Ascending aorta (tissue), 2 donors: ENCODE measurements at places on chromosomes 1 and 21. TPM values are rescaled to one million over a fixed set of nuclear protein-coding genes. Genes with fewer than 3 reads are reported as not detected.
A peak's percentile ranks its signal among the peaks of the same experiment; 100 is the strongest.

DNA sequence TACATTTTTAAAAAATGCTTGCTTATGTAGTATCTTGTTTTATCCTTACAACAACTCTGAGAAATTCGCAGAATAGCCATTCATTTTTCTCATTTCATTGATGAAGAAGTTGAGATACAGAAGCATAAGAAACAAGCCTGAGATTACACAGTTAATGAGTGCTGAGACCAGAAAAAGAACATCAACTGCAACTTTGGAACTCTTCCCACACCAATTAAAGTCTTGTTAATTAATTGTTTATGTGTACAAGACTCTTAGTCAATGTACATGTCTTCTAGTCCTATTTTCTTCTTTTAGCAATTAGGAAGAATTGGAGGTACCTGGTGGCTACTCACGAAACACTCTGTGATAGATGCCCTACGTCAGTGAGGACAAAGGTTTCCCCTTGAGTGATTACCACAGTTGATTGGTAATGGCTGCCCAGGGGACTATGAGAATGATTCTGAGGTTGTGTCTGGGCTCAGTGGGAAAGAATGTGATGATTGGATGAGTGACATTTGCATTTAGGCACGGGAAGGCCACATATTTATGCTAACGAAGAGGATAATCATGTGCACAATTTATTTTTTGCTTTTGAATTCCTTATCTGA, 187.4 kb upstream of the KCNK2 start:
- H3K27ac ChIP-seq = no peak overlapping the region
- no peaks in the 10 kb centered on the region for H3K27me3 ChIP-seq
- H3K36me3 ChIP-seq = no peaks in the 10 kb centered on the region
- no peaks in the 10 kb centered on the region for H3K4me1 ChIP-seq
- no peak for DNase-seq
- H3K4me3 ChIP-seq = no peak overlapping the region

DNA sequence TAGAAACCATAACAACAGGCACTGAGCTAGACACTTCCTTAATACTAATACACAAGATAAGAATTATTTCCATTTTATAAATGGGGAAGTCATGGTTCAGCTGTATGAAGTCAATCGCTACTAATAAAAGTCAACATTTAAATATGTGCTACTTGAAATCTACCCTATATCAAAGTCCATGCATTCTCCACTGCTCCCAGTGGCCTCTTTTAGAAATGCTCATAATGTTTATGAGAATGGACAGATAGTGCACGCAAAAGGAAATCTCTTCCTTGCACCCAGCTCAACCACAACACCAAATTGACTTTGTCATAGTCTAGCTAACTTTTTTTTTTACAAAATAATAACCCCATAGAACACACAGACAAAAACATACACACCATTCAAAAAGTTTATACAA, 281.7 kb upstream of the CXADR start:
- H3K36me3 ChIP-seq = no peaks in the 10 kb centered on the region
- H3K4me3 ChIP-seq = no peak overlapping the region
- H3K27ac ChIP-seq = no peak overlapping the region
- no peak for DNase-seq

DNA sequence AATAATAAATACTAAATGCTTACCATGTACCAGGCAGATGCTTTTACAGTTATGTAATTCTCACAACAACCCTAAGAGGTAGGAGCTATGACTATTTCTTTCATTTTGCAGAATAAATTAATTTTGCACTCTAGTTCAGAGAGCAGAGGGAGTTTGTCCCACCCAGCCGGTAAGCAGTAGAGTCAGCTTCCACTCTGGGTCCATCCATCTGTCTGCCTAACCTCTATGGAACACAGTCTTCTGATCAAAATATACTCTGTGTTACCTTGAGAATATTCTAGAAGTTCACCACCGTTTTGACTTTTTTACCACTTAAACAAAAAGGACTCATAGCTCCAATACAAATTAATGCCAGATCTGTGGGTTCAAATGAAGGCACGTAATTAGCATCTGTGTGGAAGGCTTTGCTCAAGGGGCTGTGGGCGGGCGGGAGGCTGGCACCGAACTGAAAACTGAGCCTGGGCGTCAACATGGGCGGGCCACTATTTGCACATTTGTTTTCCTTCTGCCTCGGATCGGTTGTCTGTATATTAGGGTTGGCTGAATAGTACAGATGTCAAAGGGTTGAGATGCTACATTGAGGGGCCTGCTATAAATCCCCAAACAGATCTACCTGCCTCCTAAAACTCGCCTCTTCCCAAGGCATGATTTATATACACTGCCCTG, 33.1 kb upstream of the LMO4 start:
- no peaks in the 10 kb centered on the region for H3K36me3 ChIP-seq
- H3K4me3 ChIP-seq = no peak overlapping the region
- no peak overlapping the region for H3K27ac ChIP-seq
- no peak for DNase-seq

- H3K27me3 ChIP-seq = no peaks in the 10 kb centered on the region
- H3K27ac ChIP-seq = no peak overlapping the region
- no peak for DNase-seq
- no peak overlapping the region for H3K4me3 ChIP-seq
- no peaks in the 10 kb centered on the region for H3K4me1 ChIP-seq
- no peaks in the 10 kb centered on the region for H3K36me3 ChIP-seq
Observed at GRCh38 chr21:17988102-17988437, 168.9 kb upstream of the C21orf91 start.

DNA sequence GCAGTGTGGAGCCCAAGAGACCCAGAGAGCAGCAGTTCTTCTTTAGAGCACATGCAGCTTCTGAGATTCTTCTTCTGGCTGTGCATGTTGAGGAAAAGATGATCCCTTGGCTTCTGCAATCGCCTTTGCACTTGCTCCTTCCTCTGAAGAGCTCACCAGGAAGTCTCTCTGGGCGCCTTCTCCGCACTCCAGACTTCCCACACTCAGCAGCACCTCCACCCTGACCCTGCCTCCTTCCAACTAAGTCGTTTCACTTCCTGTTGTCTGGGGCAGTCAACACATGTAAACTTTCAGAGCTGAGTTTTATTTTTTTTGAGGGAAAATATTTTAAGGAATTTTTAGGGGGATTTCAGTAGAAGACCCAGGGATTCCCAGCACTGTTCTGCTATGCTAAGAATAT, 73.4 kb upstream of the F3 start:
- H3K36me3 ChIP-seq = no peaks in the 10 kb centered on the region
- no peak overlapping the region for H3K4me3 ChIP-seq
- no peak overlapping the region for H3K27ac ChIP-seq
- H3K27me3 ChIP-seq = no peaks in the 10 kb centered on the region

GRCh38 chr1:68767941-68768340, 271.1 kb upstream of the DEPDC1 start:
- H3K36me3 ChIP-seq = no peaks in the 10 kb centered on the region
- DNase-seq = no peak
- no peaks in the 10 kb centered on the region for H3K4me1 ChIP-seq
- no peaks in the 10 kb centered on the region for H3K27me3 ChIP-seq
- no peak overlapping the region for H3K27ac ChIP-seq

DNA sequence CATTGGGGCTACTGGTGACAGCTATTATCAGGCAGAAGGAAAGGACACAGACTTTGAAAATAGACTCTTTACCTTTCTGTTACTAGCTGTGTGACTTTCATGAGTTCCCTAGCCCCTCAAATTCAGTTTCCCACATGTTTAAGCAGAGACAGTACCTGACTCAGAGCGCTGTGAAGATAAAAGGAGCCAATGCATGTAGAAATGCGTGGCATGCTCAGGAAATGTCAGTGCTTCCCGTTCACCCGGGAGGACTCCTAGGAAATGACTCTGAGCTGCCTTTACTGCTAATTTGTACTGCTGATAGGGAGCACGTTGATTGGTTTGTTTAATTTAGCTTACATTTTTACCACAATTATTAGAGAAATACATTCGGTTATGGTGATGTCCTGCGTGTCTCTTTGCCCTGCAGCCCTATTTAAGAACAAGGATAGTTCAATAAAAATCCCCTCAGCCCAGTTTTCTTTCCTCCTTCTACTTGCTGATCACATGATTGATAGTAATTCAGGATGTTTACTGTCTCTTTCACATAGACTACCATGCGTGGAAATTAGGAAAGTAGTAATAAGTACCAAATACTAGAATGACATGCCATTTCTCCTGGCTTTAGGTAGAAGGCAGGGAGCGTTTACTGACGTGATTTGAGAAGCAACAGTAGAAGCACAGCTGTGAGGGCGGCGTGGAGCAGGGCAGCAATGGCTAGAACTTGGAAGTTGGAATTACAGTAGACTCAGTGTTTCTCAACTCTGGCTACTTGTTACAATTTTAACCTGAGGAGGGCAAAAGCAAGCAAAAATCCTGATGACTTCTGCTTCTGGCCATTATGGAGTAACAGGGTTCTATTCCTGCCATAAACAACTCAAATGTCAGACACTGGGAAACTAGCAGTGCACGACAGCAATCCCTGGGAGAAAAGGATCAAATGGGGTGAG, 15.9 kb downstream of the PDIK1L start:
- H3K4me1 ChIP-seq = no peaks in the 10 kb centered on the region
- no peak overlapping the region for H3K27ac ChIP-seq
- no peak overlapping the region for H3K4me3 ChIP-seq
- no peaks in the 10 kb centered on the region for H3K36me3 ChIP-seq
- no peaks in the 10 kb centered on the region for H3K27me3 ChIP-seq
- no peak for DNase-seq

DNA sequence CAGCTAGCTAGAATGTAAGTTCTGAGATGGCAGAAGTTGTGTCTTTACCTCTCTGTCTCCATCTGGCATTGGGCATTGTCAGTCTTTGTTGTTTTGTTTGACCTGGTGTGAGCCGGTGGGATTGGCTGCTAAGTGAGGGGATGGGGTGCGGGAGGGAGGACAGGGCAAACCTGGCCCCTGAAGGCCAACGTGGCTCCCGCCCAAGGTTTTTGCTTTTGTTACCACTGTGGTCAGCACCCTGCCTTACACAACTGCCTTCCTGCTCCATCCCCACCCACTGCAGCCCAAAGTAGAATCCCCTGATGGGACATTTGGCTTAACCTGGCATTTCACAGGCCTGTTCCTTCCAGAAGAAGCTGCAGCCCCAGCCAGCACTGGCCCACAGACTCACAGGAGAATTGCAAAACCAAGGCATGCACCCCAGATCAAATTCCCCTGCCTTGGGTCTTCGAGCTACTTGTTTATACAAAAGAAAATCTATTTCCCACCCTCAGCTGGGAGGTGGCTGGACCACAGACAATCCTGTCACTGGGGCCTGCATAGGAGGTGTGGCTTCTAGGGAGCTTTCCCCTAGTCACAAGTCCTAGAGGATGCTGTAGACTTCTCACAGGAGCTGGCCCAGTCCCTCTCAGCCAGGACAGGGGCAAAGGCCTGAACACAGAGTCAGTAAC, 147.5 kb downstream of the TRABD2B start:
- DNase-seq = no peak
- no peak overlapping the region for H3K4me3 ChIP-seq
- H3K27me3 ChIP-seq = no peaks in the 10 kb centered on the region
- H3K36me3 ChIP-seq = no peaks in the 10 kb centered on the region

- no peak for DNase-seq
- H3K36me3 ChIP-seq = no peaks in the 10 kb centered on the region
- no peak overlapping the region for H3K4me3 ChIP-seq
- no peak overlapping the region for H3K27ac ChIP-seq
- peaks cover 11% of the 10 kb centered on the region for H3K4me1 ChIP-seq
- no peaks in the 10 kb centered on the region for H3K27me3 ChIP-seq
Observed at GRCh38 chr1:112504661-112505399, 3.9 kb upstream of the WNT2B start.

DNA sequence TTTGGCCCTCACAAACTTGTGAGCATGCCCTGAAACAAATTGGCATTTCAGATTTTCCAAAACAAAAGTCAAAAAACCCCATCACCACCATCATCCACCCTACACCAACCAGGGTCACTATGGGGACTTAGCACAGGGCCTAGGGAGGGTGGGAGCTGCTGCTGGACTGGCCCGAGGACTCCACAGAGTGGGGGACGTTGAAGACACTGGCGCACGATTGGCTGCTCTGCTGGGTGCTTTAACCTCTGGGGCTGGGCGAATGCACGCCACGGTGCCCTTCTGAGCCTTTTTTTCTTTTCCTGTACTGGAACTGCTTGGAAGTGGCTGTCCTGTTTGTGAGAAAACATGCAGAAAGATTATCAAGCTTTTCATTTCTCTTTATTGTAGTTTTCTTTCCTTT, 92.8 kb downstream of the CD247 start:
- no peak overlapping the region for H3K4me3 ChIP-seq
- no peak overlapping the region for H3K27ac ChIP-seq
- no peak for DNase-seq
- peaks cover 1% of the 10 kb centered on the region for H3K36me3 ChIP-seq
- no peaks in the 10 kb centered on the region for H3K4me1 ChIP-seq

DNA sequence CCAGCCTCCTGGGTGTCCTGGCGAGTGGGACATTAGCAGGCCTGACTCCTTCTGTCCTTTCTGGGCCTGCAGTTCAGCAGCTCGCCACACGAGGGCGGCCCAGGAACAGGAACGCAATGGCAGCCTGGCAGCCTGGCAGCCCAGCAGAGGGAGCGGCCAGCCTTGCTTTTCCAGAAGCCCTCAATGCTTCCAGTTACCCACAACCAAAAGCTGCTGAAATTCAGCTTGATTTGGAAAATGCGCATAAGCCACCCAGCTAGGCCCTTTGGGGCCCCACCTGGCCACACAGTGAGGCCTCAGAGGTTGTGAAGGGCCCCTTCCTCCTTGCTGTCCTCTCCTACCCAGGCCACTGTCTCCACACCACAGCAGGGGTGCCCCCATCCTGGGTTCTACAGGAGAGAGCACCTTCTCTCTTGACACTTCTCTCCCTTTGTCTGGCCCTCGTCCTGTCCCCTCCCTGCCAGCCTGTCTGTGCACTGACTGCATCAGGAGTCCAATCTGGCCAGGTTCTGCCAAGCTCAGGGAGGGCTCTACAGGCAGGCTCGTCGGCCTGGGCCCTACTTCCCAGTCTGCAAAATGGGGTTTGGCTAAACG, 103.4 kb upstream of the VAMP3 start:
- no peak overlapping the region for H3K4me3 ChIP-seq
- no peaks in the 10 kb centered on the region for H3K27me3 ChIP-seq
- no peaks in the 10 kb centered on the region for H3K4me1 ChIP-seq
- no peak overlapping the region for H3K27ac ChIP-seq
- peak; percentile 61 for DNase-seq

DNA sequence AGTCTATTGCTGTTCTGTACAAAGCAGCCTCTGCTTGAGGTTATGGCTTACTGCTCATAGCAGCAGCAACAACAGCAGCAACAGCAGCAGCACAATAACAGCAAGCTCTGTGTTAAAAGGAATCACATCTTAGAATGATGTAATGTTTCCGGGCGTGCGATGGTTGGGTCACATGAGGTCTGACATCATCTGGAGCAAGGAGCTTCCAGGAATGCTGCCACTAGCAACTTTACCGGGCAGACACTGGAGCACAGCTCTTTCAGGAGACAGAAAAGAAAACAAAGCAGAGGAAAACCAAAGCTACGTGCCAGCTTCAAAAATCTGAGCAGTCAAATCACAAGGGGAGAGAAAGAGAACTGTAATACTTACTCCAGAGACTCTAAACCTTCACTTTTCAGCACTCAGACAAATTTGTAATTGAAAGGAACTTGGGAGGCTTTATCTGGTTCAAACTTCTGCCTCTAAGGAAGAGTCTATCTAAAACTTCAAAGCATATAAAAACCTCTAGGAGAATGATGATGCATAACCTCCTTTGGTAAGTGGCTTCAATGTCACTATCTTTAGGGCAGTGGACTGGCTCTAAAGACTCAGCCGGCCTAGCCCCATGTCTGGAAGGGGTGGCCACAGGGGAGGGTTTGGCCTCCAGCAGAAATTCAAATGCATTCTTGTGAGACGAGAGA, 28.3 kb upstream of the RAB3GAP2 start:
- no peaks in the 10 kb centered on the region for H3K27me3 ChIP-seq
- DNase-seq = peak; percentile 54
- peak overlapping the region; percentile 42 for H3K4me3 ChIP-seq
- H3K4me1 ChIP-seq = no peaks in the 10 kb centered on the region

Gene UBE2U
- total RNA-seq = not detected

Gene LRRC53
- total RNA-seq = not detected

Gene RAB7B
- total RNA-seq = not detected
